ENCODE measurements at places on chromosomes 2 and 18.

- no peak for DNase-seq
These were observed 28.9 kb downstream of the ARHGAP15 start for GRCh38 chr2:143158098-143158497.

DNA sequence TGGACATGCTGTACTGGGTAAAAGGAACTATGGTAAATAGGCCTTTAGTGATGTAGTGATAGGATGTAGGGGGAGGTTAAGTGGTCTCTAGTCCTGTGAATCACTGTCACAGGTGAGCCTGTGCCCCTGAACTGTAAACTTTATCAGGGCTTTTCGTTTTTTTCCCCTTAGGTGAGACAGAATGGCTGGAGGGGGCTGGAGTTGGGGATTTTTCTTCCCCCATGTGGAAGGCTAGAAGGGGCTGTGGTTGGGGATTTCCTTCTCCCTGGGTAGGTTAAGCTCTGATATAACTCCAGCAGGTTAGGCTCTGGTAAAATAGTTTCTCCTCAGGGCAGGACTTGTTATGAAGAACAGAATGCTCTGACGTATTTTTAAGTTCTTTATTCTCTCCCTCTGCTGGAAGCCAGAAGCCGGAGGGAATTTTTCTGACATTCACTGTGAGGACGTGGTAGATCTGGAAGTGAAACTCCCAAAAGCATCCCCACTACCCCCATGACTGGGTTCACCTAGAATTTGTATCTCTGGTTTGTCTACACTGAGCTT is 28.5 kb downstream of the PIKFYVE start:
- no peak for DNase-seq

DNA sequence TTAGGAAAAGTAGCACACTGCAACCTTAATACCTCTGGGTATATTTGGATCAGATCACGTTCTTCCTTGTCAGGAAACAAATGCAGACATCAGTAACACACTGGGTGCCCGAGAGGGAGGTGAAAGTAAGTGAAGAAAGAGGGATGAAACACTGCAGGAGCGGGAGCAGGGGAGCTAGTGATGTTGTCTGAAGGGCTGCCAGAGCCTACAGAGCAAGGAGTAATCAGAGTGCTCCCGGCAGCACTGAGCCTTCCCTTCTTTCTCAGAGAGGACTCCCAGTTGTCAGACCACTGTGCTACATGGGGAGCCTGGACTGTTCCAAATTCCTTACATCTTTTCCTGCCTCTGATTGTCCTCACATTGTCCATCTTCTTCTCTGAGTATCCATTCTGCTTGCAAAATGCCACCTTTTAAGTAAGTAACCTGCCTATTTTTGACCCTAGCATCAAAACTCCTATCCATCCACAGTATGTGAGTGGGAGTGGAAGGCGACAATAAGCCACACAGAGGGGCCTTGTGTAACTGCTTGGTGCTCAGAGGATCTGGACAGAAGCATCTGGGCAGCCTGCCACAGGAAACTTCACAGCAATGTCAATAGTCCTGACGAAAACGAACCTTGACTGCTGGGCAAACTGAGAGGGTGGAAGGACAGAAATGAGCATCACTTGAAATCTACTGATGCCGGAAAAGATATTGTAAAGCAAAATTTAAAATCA is 10.8 kb upstream of the NAB1 start:
- no peak for DNase-seq

GRCh38 chr2:174052584-174052976 is 87.4 kb upstream of the SP3 start:
- DNase-seq: no peak

DNA sequence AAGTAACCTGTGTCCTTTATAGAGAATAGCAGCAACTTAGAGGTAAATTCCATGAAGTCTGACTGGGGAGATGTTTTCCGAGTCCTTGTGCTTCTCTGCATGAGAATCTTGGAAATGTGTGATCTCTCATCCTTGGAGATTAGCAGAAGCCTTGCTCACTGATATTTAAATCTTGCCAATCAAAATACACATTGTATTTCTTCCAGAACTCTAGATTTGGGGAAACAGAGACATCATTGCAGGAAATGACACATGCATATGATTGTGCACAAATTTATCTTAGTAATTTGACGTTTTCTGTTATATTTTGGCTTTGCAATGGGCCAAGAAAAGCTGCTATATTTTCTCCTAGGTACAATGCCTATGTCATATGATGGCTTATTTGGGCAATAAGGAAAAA is 182.6 kb downstream of the ZNF804A start:
- DNase-seq: peak; percentile 27

DNA sequence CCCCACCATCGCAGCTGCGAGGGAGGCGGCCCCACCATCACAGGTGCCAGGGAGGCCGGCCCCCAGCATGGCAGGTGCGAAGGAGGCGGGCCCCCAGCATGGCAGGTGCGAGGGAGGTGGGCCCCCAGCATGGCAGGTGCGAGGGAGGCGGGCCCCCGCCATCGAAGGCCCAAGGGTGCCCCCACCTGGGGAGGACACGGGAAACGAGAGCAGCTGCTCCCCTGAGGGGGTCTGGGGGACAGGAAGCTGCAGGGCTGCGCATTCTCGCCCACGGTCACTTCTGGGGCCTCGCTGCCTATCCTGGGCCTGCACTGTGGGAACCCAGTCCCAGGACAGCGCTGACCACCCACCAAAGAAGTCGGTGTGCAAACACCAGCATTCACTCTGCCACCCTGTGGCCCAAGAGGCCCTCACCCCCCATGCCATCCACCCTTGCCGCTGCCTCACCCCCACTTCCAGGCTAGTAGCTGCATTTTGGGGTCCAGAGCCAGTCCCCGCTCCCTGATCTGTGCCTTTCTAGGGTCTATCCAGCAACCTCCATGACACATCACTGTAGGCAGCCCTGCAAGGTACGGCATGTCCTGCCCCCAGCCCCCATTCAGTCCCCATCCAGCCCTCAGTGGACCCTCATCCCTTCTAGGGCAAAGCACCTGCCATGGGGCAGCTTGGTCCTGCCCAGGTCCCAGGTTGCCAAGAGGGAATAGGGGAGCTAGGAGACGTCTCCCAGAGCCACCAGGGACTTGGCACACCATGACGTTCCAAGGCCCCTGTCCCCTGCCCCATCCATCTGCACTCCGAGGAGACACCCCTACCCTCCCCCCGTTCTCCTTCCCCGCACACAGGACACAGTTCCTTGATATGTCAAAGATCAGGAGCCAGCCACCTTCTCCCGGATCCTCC is 24.0 kb upstream of the GPC1 start:
- no peak for DNase-seq

- no peak for DNase-seq
These were observed 100.4 kb downstream of the AFF3 start for GRCh38 chr2:100041946-100042345.
